Thymus (tissue), 14 donors: ENCODE measurements at places on chromosomes 13 and 19. TPM values are rescaled to one million over a fixed set of nuclear protein-coding genes. Genes with fewer than 3 reads are reported as not detected.

- DNase-seq, result no peak
These were observed 206.3 kb downstream of the SLITRK5 start for GRCh38 chr13:87877477-87877876.

- DNase-seq, result no peak
These were observed 1.2 kb upstream of the ZNF574 start for GRCh38 chr19:42074513-42075363.

The CBLC gene
- total RNA-seq, result 0.42 TPM

The OLFM4 gene
- total RNA-seq, result 6.5 TPM

DNA sequence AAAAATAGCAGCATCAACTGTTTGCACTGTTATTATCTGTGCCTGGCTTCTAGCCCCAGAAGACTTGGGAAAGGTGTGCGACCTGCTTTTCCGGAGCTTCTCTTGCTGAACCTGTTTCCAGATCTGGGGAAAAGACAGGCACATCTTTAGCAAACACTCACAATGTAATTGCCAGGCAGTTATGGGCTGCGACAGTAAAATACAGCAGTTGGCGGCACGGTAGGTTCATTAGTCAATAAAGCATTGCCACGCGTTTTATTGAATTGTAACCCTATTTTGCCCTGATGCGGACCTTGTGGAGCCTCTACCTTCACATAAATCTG, 223.7 kb upstream of the TSHZ3 start:
- no peak for DNase-seq

The CGB5 gene
- total RNA-seq, result 0.19 TPM
